ENCODE measurements at places on chromosomes 1 and 21.

DNA sequence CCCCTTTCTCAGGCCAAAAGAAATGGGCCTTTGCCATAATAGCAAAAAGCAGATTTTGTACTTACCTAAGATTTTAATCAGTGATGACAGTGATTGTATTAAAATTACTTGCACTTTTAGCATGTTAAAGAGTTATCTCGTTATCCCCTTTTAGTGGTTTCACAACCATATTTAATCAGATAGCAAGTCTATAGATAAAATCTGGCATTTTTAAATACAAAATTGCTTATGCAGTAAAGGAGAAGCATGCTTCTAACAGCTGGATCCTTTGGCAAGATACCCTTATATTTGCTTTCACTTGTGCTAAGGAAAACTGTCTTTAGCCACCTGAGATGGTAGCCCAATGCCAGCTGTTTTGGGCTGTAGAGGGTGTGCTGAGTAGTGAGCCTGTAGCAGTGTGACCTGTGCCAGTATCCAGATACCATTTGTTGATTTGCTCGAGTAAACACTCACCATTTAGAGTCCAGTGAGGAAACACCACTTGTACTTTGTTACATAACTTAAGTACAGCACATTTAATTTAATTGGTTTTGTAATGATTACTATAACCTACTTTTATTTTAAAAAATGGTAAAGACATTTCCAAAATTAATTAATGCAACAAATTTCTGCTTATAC lies 314.4 kb upstream of the ZP4 start:
- DNase-seq = no peak

GRCh38 chr1:54252371-54252936 lies 52.5 kb downstream of the MRPL37 start:
- no peak for DNase-seq

- no peak for DNase-seq
Observed at GRCh38 chr1:15213341-15213821, 33.6 kb upstream of the FHAD1 start.

DNA sequence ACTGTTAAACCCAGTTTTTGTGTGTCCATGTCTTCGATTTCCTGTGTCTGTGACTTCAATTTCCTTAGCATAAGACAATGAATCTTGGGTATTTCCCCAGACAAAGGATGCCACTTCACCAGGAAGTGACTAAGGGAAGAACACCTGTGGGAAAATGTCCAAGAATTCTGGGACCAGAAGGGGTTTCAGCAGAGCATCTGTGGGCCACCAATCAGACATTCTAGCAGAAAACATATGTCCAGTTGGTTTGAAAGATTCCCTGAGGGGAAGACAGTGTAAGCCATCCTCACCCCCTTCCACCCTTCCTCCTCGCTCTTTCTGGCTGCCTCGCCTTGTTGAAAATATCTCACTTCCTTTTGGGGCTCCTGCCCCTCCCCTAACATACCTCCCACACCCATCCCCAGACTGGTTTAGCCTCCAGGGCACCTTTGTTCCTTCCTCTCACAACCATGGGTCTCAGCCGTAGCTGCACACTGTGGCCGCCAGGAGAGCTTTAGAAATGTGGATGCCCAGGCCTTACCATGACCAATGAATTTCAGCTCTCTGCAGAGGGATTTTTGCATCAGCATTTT lies 25.5 kb upstream of the IFNAR1 start:
- no peak for DNase-seq

DNA sequence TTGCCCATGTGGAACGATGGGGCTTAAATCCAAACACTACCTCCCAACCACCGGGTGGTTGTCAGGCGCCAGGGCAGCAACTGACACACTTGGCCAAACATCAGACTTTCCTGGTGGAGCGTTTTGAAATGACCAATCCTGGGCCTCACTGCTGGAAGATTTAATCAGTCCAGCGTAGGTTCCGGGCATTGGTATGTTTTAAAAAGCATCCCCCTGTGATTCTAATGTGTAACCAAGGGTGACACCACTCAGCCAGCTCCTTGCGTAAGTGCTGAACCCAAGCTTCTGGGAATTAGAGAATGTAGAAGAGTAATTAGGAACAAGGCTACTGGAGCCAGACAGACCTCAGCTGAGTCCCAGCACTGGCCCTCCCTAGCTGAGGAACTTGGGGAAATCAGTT lies 44.8 kb upstream of the KAZN start:
- DNase-seq = no peak
